ENCODE measurements at places on chromosomes 11 and 22.

- no peaks in the 10 kb centered on the region for H3K27me3 ChIP-seq
- no peaks in the 10 kb centered on the region for H3K4me1 ChIP-seq
- no peak overlapping the region for H3K4me3 ChIP-seq
- no peak overlapping the region for H3K27ac ChIP-seq
- DNase-seq, result no peak
- no peaks in the 10 kb centered on the region for H3K36me3 ChIP-seq
Measured at GRCh38 chr22:22130953-22131608, 113.5 kb upstream of the VPREB1 start.

GRCh38 chr22:25729016-25729995 is 12.7 kb upstream of the MYO18B start:
- no peak for DNase-seq
- H3K4me3 ChIP-seq, result no peak overlapping the region
- H3K36me3 ChIP-seq, result no peaks in the 10 kb centered on the region
- no peaks in the 10 kb centered on the region for H3K4me1 ChIP-seq
- H3K27me3 ChIP-seq, result no peaks in the 10 kb centered on the region
- no peak overlapping the region for H3K27ac ChIP-seq

DNA sequence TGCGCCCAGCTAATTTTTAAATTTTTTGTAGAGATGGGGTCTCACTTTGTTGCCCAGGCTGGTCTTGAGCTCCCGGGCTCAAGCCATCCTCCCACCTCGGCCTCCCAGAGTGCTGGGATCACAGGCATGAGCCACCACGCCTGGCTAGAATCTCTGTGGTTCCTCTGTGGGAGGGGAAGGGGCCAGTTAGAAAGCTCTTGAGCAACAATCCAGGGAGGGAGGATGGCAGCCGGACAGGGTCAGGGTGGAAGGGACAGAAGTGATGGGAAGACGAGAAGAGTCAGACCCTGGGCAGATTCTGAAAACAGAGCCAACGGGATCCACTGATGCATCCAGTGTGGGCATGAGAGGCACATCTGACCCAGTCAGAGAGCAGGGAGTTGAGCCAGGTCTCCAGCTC is 38.9 kb upstream of the MN1 start:
- no peak for DNase-seq
- H3K27me3 ChIP-seq, result no peaks in the 10 kb centered on the region
- H3K36me3 ChIP-seq, result no peaks in the 10 kb centered on the region
- H3K27ac ChIP-seq, result no peak overlapping the region
- no peaks in the 10 kb centered on the region for H3K4me1 ChIP-seq
- H3K4me3 ChIP-seq, result no peak overlapping the region

DNA sequence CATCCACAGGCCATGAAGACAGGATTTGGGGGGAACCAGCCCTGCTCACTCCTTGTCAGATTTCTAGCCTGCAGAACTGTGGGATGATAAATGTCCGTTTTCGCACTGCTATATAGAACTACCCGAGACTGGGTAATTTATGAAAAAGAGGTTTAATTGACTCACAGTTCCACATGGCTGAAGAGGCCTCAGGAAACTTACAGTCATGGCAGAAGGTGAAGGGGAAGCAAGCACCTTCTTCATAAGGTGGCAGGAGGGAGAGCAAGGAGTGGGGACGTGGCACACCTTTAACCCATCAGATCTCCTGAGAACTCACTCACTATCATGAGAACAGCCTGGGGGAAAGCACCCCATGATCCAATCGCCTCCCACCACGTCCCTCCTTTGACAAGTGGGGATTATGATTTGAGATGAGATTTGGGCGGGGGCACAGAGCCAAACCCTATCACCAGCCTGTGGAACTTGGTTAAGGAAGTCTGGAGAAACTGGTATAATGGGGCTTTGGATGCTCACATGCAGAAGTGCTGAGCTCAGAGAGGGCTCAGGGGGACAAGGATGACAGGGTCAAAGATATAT is 50.7 kb downstream of the MYEOV start:
- H3K4me3 ChIP-seq, result no peak overlapping the region
- H3K36me3 ChIP-seq, result no peaks in the 10 kb centered on the region

DNA sequence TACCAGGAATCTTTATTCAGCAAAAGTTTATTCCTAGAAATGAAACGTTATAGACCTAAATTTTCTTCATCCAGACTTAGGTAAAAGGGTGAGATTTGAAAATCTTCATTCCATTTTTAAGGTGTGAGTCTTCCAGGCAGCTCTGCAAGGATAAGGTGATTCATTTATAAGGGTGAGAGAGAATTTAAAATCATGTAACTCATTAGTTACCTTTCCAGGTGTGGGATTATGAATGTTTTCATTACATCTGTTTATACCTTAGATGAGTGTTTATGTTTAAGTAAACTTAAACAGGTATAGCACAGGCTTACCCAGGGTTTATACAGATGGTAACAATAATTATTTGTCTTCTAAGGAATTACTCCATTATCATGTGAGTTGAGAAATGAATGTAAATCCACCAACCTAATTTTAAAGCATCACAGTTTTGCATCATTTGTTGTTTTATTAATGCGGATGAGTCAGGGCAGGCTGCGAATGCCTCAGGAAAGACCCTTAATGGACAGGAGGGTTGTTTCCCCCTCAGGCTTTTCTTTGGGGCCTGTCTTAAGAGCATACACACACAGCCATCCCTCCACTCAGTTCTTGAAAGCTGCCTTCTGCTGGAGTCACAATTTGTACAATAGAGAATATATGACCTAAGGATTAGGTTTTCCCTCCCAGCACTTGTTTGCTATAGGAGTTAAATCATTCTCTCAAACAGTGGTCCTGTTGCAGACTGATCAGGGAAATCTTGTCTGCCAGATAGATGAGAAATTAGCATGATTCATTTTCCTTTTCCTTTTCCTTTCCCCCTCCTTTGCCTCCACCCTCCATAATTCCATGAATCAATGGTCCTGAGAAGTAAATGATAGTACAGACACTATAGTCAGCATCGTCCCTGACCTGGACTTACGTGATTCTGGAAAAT is 3.0 kb downstream of the PRSS23 start:
- no peak overlapping the region for H3K27ac ChIP-seq
- no peak overlapping the region for H3K4me3 ChIP-seq
- H3K36me3 ChIP-seq, result no peaks in the 10 kb centered on the region
- H3K27me3 ChIP-seq, result no peaks in the 10 kb centered on the region
- H3K4me1 ChIP-seq, result peaks cover 18% of the 10 kb centered on the region

GRCh38 chr11:103202048-103202651 is 92.9 kb downstream of the DYNC2H1 start:
- H3K4me3 ChIP-seq, result no peak overlapping the region
- no peak for DNase-seq
- no peaks in the 10 kb centered on the region for H3K27me3 ChIP-seq
- no peaks in the 10 kb centered on the region for H3K36me3 ChIP-seq
- H3K27ac ChIP-seq, result no peak overlapping the region

GRCh38 chr11:129265125-129265788 is 73.1 kb upstream of the ARHGAP32 start:
- H3K4me3 ChIP-seq, result no peak overlapping the region
- H3K27ac ChIP-seq, result no peak overlapping the region
- H3K27me3 ChIP-seq, result no peaks in the 10 kb centered on the region
- no peaks in the 10 kb centered on the region for H3K4me1 ChIP-seq

GRCh38 chr22:43923631-43924464 is at the start of gene PNPLA3:
TSS of gene PNPLA3 (plus strand) at chr22:43923805. CDS start at chr22:43923912, 107 bp downstream.
- no peaks in the 10 kb centered on the region for H3K36me3 ChIP-seq
- H3K4me3 ChIP-seq, result peak within 1 kb of the TSS; percentile 29
- peaks cover 8% of the 10 kb centered on the region for H3K27me3 ChIP-seq

DNA sequence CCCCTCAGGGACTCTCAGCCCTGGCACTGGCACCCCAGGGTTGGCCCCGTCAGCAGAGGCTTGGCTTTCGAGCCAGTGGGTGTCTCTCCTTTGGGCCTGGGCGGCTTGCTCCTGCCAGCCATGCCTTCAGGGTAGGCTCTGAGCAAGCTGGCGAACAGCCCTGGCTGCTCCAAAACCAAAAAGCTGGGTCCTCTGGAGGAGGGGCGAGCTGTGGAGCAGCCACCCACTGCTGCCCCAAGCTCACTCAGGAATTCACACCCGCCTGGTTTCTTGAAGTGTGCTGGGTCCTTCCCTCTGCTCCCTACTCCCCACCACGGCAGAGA is 6.2 kb downstream of the YDJC start:
- no peak overlapping the region for H3K4me3 ChIP-seq
- H3K27ac ChIP-seq, result no peak overlapping the region
- no peak for DNase-seq

GRCh38 chr22:23250785-23251363 is 70.6 kb downstream of the BCR start:
- DNase-seq, result no peak
- peaks cover 6% of the 10 kb centered on the region for H3K36me3 ChIP-seq
- no peaks in the 10 kb centered on the region for H3K27me3 ChIP-seq
- peaks cover 50% of the 10 kb centered on the region for H3K4me1 ChIP-seq

DNA sequence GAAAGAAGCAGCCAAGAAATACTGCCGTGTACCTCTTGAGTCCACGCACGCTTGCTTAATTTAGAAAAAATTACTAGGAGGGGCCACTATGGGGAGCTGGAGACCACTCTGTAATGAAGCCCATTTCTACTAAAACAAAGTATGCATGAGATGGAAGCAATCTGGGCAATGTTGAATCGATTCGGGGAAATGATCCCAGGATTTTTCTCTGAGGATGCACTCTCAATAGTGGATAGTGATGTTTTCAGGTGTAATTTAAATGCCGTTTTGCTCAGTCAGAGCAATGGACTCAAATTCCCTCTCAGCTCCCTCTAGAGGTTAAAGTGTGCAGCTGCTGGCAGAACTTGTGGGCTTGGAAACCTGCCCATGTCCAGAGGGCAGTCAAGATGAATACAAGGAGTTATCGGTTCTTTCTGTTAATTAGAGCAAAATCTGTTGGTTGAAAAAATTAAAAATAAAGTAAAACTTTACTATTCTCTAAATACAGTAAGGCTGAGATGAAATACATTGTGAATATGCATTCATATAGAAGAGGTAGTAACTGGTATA is 64.1 kb downstream of the ME3 start:
- H3K36me3 ChIP-seq, result no peaks in the 10 kb centered on the region
- no peak for DNase-seq
- H3K27me3 ChIP-seq, result no peaks in the 10 kb centered on the region
- H3K4me3 ChIP-seq, result no peak overlapping the region

- H3K4me1 ChIP-seq, result no peaks in the 10 kb centered on the region
- no peaks in the 10 kb centered on the region for H3K36me3 ChIP-seq
- H3K4me3 ChIP-seq, result no peak overlapping the region
- no peak for DNase-seq
- H3K27me3 ChIP-seq, result no peaks in the 10 kb centered on the region
Measured at GRCh38 chr11:94630221-94630620, 63.1 kb downstream of the PIWIL4 start.

DNA sequence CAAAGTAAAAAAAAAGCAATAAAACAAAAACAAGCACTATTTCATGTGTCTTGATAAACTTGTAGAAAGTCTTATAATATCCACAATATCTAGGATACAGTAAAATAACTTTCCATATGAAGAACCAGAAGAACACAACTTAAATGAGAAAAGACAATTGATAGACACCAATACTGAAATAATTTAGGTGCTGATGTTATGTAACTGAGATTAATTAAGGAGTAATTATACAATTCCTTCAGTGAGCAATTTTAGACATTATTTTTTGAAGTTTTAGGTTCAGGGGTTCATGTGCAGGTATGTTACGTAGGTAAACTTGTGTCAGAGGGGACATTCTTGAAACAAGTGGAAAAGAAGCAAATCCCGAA is 88.3 kb upstream of the VPREB1 start:
- H3K27me3 ChIP-seq, result peaks cover 6% of the 10 kb centered on the region
- no peak for DNase-seq
- H3K4me1 ChIP-seq, result no peaks in the 10 kb centered on the region
- H3K27ac ChIP-seq, result no peak overlapping the region
- no peaks in the 10 kb centered on the region for H3K36me3 ChIP-seq

DNA sequence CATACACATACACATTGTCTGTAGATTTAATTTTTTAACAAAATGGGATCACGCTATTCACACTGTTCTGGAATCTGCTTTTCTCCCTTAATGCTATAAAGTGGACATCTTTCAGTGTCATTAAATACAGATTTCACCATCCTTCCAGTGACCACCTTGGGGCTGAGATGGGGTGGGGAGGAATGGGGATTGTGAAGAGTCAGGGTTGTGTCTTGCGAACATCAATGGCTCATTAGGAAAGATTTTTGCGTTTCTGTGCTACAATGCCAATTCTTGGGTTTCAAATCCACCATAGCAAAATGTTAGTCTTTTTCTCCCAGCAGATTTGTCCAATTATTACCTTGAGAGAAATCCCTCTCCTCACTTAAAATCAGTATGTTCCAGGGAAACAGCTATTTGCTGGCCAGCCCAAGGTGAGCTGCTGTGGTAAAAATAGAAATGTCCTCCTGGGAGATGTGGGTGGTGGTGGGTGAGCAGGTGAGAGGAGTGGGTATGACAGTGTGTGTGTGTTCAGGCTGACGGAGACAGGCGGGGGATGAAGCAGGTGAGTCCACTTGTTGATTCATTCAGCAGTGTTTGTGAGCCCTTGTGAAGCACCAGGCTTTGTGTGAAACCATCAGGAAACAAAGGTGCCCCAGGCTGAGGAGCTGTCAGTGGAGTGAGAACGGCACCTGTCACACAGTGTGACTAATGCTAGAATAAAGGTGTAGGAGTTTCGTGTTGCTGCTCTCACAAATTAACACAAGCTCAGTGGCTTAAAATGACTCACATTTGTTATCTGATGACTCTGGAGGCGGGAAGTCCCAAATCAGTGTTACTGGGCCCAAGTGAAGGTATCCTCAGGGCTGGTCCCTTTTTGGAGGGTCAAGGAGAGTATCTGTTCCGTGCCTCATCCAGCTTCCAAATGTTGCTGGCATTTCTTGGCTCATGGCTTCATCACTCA is 1.7 kb upstream of the CBX6 start:
- H3K27me3 ChIP-seq, result no peaks in the 10 kb centered on the region
- H3K4me3 ChIP-seq, result no peak overlapping the region
- H3K4me1 ChIP-seq, result peaks cover 40% of the 10 kb centered on the region

GRCh38 chr11:61553373-61554171 is 27.3 kb downstream of the SYT7 start:
- H3K36me3 ChIP-seq, result no peaks in the 10 kb centered on the region
- H3K27ac ChIP-seq, result no peak overlapping the region
- H3K4me1 ChIP-seq, result no peaks in the 10 kb centered on the region
- no peak for DNase-seq
- H3K4me3 ChIP-seq, result no peak overlapping the region

- no peaks in the 10 kb centered on the region for H3K36me3 ChIP-seq
- H3K27me3 ChIP-seq, result no peaks in the 10 kb centered on the region
- no peak overlapping the region for H3K4me3 ChIP-seq
- no peaks in the 10 kb centered on the region for H3K4me1 ChIP-seq
Measured at GRCh38 chr11:126423154-126423553, 67.7 kb downstream of the ST3GAL4 start.

DNA sequence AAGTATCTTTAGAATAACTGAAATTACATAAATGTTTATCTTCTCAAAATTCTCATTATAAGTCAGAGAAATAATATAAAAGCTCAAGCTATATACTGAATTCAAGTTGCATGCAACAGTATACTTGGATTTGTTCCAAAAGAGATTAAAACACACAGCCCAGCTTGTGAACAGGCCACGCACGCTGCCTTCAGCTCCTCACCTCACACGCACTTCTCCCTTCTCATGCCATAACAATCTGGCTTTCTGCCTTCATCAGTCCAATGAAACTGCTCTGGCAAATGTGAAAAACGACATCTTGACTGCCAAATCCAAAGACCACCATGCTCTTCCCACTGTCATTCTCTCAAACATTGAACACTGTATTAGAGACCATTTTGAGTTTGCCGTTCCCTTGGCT is 22.1 kb downstream of the ATP6V1E1 start:
- no peak overlapping the region for H3K4me3 ChIP-seq
- H3K27ac ChIP-seq, result no peak overlapping the region
- H3K36me3 ChIP-seq, result peaks cover 21% of the 10 kb centered on the region
- no peaks in the 10 kb centered on the region for H3K27me3 ChIP-seq
